ENCODE measurements at places on chromosomes 12 and 14.

DNA sequence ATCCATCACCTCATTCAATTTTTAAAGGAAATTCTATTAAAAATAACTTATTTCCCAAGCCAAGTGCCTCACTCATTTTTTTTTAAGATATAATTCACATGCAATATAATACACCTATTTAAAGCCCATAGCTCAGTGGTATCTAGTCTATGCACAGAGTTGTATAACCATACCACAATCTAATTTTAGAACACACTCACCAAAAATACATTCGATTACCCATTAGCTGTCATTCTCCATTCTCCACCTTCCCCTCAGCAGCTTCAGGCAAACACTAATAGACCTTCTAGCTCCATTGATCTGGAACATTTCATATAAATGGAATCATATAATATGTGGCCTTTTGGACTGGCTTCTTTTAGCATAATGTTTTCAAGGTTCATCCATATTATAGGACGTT is 49.5 kb downstream of the CLMN start:
- no peak for DNase-seq

GRCh38 chr14:104069541-104069940 is 16.0 kb upstream of the ASPG start:
- no peak for DNase-seq

DNA sequence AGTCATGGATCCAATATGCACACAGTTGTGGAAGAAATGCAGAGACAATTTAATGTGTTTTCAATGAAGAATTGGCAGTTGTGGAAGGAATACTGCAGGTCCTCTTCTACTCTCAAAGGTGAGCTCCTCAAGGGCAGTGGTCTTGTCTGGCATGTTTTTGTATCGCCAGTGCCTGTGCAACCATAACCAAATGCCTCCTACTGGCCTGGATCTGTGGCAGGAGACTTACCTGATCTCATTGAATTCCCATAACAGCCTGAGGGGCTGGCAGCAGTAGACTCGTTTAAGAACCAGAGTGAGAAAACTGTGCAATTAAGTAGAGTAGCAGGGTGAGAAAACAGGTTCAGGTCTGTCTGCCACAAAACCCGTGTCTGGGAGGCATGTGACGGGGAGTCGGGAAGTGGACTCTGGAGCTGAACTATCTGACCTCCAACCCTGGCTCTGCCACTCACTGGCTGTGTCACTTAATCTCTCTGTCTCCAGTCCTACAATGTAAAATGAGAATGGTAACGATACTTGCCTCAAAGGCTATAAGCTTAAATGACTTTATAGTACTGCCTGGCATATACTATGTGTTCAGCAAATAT is 268.2 kb upstream of the SSTR1 start:
- DNase-seq, result no peak

GRCh38 chr14:56119201-56119981 is 1.2 kb downstream of the PELI2 start:
- no peak for DNase-seq

GRCh38 chr14:24313913-24314312 is 2.6 kb downstream of the LTB4R start:
- no peak for DNase-seq

DNA sequence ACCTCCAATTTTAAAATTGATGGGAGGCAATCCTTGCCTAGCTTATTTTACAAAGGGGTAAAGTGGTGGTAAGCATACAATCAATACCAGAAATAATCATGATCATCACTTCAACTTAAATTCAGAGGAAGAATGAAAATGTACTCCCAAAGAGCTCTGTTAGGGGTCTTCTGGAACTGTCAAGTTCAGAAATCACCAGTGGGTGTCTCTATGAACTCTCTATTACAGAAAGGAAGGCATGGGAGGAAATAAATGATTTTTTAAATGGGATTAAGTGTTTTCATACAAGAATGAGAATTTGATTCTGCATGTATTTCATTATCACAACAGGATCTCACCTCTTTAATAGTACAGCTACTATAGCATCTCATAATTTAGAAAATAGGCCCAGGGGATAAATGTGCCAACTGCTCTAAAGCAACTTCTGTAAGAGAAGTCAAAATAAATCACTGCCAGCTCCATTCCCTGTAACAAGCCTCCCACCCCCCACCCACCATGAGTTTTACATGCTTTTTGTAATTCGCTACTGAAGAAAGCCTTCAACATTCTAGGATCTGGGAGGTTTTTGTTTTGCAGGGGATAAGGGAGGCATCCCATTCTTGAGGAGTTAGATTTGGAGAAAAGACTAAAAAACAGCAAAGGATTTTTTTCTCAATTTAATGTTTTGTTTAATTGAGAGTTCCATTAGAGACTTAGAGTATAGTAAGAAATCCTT is 9.7 kb downstream of the DCP1B start:
- no peak for DNase-seq

- no peak for DNase-seq
These were observed 50.4 kb downstream of the SLC24A4 start for GRCh38 chr14:92373336-92373735.

DNA sequence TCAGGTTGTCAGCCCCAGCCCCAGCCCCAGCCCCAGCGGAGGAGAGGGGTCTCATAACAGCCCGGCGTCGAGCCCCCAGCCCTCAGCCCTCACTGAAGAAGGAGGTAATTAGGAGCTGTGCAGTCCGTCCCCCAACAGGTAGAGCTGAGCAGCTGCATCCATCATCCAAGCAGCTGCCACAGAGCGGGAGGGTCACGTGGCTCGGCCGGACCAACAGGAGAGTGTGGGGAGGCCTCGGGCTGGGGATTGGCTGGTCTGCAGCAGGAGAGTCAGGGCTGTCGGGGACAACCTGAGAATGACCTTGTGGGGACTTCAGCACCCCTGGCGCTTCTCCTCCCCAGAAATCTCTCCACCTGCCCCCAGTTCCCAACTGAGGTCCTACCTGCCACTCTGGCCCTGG is 29.6 kb downstream of the SMUG1 start:
- peak; percentile 87 for DNase-seq

GRCh38 chr12:97312570-97313135 is 150.0 kb upstream of the RMST start:
- no peak for DNase-seq
